ENCODE measurements at places on chromosomes 3 and 15. TPM values are rescaled to one million over a fixed set of nuclear protein-coding genes. Genes with fewer than 3 reads are reported as not detected.

DNA sequence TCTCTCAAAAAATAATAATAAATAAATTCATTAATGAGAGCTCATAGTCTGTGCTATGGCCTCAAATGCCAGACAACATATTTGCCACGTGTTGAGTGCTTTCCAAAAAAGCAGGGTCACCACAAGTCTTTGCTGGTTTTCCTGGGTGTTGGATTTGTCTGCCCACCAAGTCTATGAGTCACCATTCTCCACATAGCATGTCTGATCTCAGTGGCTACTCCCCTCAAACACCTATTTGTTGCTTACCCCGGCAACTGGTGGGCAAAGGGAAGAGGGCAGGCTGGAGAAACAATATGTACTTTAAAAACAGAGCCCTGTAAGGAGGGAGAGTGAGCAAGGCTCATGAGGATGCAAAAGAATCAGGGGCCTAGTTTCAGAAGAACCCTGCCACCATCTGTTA lies 120.0 kb upstream of the ARRDC4 start:
- no peak overlapping the region for H3K4me3 ChIP-seq
- H3K27me3 ChIP-seq, result no peaks in the 10 kb centered on the region
- no peaks in the 10 kb centered on the region for H3K36me3 ChIP-seq
- no peak overlapping the region for H3K27ac ChIP-seq

- H3K27me3 ChIP-seq, result no peaks in the 10 kb centered on the region
- no peak overlapping the region for H3K27ac ChIP-seq
- H3K36me3 ChIP-seq, result no peaks in the 10 kb centered on the region
- peaks cover 13% of the 10 kb centered on the region for H3K4me1 ChIP-seq
- no peak for DNase-seq
Measured at GRCh38 chr15:22978691-22979237, 1.4 kb downstream of the CYFIP1 start.

Gene STAB1
- 27.2 TPM for total RNA-seq

- no peaks in the 10 kb centered on the region for H3K27me3 ChIP-seq
- DNase-seq, result peak; percentile 89
- peak overlapping the region; percentile 80 for H3K27ac ChIP-seq
- H3K36me3 ChIP-seq, result no peaks in the 10 kb centered on the region
- H3K4me1 ChIP-seq, result peaks cover 42% of the 10 kb centered on the region
Measured at GRCh38 chr3:20054549-20054987, 14.3 kb downstream of the KAT2B start.

All from gastrocnemius medialis (tissue), 4 donors.